Pancreas (tissue), 10 donors: ENCODE measurements at places on chromosomes 5 and 9. TPM values are rescaled to one million over a fixed set of nuclear protein-coding genes. Genes with fewer than 3 reads are reported as not detected.

GRCh38 chr5:149793256-149793550 lies 63.1 kb downstream of the PPARGC1B start:
- H3K36me3 ChIP-seq: no peaks in the 10 kb centered on the region
- no peak overlapping the region for H3K4me3 ChIP-seq
- peaks cover 8% of the 10 kb centered on the region for H3K4me1 ChIP-seq

- H3K4me3 ChIP-seq: no peak overlapping the region
- no peak overlapping the region for H3K27ac ChIP-seq
- DNase-seq: no peak
- no peaks in the 10 kb centered on the region for H3K27me3 ChIP-seq
- no peaks in the 10 kb centered on the region for H3K36me3 ChIP-seq
- no peaks in the 10 kb centered on the region for H3K4me1 ChIP-seq
These were observed 100.2 kb upstream of the FSTL4 start for GRCh38 chr5:133712562-133712961.

DNA sequence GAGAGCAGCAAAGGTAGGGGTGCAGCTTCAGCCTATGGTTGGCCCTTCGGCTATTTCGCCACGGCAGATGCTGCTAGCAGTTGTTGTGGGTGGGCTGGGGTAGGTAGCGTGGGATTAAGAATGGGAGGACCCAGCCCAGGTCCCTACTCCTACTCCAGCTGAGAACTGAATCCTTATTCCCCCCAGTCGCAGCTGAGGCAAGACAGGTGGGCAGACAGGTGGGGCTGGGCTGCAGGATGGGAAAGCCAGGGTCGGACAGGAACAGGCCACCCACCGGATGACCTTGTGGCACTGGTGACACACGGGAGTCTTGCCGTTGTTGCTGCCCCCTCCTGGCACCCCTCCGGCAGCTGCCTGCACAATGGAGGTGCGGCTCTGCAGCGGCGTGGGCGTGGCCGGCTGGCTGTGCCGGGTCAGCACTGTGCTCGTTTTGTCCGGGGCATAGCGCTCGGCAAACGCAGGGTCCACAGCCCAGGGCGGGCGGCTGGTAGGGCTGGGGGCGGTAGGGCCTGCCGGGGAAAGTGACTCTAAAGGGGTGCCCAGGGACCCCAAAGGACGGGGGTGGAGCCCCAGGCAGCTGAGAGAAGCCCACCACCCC lies 8.2 kb downstream of the PDLIM7 start:
- H3K27me3 ChIP-seq: no peaks in the 10 kb centered on the region
- H3K27ac ChIP-seq: no peak overlapping the region
- H3K4me1 ChIP-seq: no peaks in the 10 kb centered on the region
- H3K4me3 ChIP-seq: no peak overlapping the region

DNA sequence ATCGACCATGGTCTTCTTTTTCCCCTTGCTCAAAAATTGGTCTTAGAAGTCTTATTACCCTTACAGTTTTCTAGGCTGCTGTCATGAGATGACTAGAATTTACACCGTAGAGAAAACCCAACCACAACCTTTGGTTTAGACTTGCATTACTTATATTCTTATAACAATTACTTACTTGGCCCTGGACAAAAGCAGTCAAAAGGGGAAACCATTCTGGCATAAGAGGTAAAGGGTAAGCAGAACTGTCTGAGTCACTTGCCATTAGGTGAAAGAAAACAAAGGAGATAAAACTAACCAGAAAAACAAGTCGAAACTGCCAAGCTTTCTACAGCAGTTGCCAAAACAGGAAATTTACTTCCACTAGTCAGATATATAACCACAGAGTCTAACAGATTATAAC lies 17.9 kb downstream of the TMEM245 start:
- peak overlapping the region; percentile 28 for H3K27ac ChIP-seq
- DNase-seq: no peak
- no peaks in the 10 kb centered on the region for H3K36me3 ChIP-seq
- peaks cover 47% of the 10 kb centered on the region for H3K4me1 ChIP-seq
- no peaks in the 10 kb centered on the region for H3K27me3 ChIP-seq

GRCh38 chr5:58759745-58760144 lies 176.9 kb downstream of the RAB3C start:
- no peaks in the 10 kb centered on the region for H3K36me3 ChIP-seq
- DNase-seq: no peak
- peaks cover 21% of the 10 kb centered on the region for H3K4me1 ChIP-seq
- H3K27ac ChIP-seq: peak overlapping the region; percentile 3
- no peak overlapping the region for H3K4me3 ChIP-seq

- no peak overlapping the region for H3K4me3 ChIP-seq
- H3K4me1 ChIP-seq: peaks cover 7% of the 10 kb centered on the region
- H3K36me3 ChIP-seq: no peaks in the 10 kb centered on the region
These were observed 37.6 kb downstream of the PAM start for GRCh38 chr5:102792705-102793104.

Gene ZNF474
- total RNA-seq: not detected

DNA sequence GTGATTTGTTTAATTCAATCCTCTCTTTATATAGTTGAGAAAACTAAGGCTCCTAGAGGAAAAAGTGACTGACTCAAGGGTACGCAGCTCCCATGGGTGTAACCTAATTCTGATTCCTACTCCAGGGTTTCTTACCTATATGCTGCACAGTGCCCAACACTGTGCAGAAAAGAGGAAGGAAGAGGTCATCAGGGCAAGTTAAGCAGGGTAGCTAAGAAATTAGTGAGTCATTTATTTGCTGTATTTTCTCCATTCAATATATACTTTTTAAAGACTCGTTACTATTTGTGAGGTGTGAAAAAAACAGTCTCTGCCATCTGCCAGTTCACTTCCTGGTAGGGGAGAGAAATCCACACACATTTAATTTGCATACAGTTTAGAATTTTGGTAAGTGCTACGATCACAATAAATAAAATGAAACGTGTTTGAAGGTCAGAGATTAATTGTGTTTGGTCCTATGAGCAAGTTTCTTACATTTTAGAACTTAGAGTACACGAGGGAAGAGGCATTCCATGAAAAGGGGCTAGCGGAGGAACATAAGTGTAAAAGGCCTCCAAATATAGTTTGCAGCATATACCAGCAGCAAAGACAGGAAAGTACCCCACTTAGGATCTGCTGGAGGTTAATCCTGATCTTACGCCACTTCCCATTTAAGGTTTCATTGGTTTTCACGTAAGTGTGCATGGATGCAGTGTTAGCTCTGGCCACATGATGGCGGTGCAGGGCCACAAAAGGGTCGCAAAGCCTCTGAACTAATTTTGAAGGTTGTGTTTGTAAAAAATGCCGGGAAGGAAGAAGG lies 59.9 kb upstream of the TLR4 start:
- H3K4me1 ChIP-seq: no peaks in the 10 kb centered on the region
- H3K27me3 ChIP-seq: no peaks in the 10 kb centered on the region
- no peaks in the 10 kb centered on the region for H3K36me3 ChIP-seq
- peak overlapping the region; percentile 29 for H3K4me3 ChIP-seq
- no peak overlapping the region for H3K27ac ChIP-seq
- DNase-seq: peak; percentile 75

DNA sequence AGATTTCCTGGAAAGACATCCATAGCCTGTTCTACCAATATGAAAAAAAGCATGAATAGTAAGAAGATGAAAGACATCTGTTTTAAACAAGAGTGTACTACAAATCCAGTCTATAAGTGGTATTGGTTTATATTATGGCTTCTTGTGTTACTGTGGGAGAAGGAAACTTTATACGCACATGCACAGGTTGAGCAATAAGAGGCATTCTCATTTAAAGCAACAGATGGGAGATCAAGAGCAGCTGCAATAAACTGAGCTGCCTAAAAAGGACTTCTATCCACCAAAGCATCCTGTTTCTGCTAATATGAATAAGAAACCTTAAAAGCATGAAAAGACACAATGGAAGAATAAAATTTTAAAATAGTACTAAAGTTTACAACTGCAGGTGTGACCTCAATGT lies 8.6 kb upstream of the PCDHB1 start:
- no peak overlapping the region for H3K27ac ChIP-seq
- H3K27me3 ChIP-seq: no peaks in the 10 kb centered on the region
- no peaks in the 10 kb centered on the region for H3K4me1 ChIP-seq
- H3K36me3 ChIP-seq: no peaks in the 10 kb centered on the region

DNA sequence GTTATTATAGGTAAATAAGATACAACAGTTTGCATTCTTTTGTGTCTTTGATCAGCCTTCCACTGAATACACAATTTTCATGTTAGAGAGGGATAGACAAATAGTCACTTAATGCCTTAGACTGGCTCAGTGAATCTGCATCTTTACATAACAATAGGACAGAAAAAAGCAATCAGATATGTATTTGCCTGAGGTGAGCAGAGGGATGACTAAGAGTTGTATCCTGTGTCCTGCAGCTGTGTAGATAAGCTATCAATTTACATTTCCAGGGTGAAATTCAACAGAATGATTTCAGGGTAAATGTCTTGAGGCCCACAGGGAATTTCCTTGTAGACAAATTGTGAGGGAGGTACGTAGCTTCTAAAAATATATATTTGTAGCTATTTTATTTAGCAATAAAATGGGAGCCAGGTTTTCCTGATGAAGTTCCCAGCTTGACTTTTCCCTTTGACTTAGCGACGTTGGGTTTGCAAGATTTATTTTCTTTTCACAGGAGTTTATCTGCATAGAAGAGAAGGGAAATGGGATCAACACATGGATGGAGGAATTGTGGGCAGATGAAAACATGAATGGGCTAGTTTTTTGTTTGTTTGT lies 586.1 kb upstream of the CDH6 start:
- no peaks in the 10 kb centered on the region for H3K4me1 ChIP-seq
- H3K27me3 ChIP-seq: no peaks in the 10 kb centered on the region
- no peak overlapping the region for H3K4me3 ChIP-seq

Gene NR5A1
- total RNA-seq: not detected
